ENCODE measurements at places on chromosomes 13 and 19.

DNA sequence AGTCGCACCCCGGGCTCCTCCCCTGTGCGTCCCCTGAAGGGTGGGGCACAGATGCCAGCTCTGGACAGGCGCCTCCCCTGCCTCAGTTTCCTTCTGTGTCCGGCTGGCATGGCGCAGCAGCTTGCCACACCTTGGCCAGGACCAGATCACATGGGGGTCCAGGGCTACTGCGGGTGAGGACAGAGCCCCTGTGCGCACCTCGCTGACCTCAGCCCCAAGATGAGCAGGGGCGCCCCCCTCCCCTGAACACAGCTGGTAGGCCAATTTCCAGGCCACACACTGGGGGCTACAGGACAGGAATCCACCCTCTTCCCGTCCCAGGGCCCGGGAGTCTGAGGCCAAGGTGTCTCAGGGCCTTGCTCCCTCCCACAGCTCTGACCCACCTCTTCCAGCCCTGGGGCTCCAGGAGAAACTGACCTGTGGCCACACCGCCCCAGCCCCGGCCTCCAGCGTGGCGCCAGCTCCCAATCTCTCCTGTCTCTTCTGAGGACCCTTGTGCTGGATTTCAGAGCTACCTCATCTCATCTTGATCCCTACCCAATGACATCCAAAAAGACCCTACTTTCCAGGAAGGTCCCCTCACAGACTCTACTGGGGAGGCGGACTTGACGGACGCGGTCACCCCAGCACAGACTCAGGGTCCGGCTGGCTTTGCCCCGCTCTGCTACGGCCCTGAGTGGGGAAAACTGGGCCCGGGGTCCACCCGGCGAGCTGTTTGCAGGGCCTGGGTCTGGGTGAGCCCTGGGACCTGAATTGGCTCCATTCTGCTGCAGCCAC lies 28.2 kb downstream of the SBNO2 start:
- no peak for DNase-seq

GRCh38 chr13:46614582-46614981 lies 61.6 kb downstream of the LRCH1 start:
- DNase-seq: no peak

GRCh38 chr13:84684048-84684662 lies 801.9 kb upstream of the SLITRK1 start:
- no peak for DNase-seq

DNA sequence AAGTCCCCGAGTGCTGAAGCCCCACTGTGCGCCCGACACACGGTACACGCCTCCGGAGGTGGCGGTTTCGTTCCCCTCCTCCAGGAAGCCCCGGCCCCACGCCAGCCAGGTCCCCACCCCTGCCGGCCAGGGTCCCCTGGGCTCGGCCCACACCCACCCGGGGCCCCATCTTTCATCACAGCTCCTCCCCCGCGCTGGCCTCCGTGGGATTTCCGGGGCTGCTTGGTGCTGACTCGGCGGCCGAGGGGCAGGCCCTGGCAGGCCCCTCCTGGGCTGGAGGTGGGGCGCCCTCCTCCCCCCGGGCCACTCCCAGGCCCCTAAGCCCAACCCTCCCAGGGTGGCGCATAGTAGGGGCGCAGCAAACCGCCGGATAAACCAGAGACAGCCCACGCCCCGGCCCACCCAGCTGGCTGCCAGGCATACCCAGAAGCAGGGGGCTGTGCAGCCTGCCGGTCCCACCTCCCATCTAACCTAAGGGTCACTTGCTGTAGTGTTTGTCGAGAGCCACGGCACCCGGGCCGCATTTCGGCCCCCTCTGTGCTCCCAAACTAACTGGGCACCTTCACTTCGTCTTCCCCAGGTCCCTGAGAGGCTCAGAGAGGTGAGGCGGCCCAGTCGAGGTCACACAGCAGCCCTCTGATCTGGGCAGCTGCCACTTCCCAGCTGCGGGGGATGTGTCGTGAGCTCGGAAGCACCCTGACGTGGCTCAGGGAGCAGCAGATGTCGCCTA lies 6.6 kb downstream of the ZBTB7A start:
- no peak for DNase-seq

GRCh38 chr19:2207008-2207407 lies 29.1 kb downstream of the PLEKHJ1 start:
- no peak for DNase-seq

GRCh38 chr13:47241446-47241845 lies 344.6 kb upstream of the HTR2A start:
- DNase-seq: no peak

DNA sequence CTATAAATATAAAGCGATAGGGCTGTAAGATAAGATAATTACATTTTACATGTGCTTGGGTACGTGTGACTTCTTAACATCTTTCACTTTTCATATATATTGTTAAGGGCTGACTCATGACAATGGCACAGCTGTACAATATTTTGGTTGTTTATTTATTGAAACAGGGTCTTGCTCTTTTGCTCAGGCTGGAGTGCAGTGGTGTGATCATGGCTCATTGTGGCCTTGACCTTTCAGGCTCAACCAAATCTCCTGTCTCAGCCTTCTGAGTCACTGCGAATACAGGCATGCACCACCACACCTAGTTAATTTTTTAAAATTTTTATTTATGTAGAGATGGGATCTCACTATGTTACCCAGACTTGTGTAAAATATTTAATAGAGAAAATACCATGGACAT lies 2532.4 kb upstream of the PCDH20 start:
- DNase-seq: no peak

GRCh38 chr19:44757735-44758505 lies 9.4 kb downstream of the BCL3 start:
- no peak for DNase-seq

GRCh38 chr19:11499890-11500420 lies 5.7 kb downstream of the ZNF653 start:
- DNase-seq: no peak

DNA sequence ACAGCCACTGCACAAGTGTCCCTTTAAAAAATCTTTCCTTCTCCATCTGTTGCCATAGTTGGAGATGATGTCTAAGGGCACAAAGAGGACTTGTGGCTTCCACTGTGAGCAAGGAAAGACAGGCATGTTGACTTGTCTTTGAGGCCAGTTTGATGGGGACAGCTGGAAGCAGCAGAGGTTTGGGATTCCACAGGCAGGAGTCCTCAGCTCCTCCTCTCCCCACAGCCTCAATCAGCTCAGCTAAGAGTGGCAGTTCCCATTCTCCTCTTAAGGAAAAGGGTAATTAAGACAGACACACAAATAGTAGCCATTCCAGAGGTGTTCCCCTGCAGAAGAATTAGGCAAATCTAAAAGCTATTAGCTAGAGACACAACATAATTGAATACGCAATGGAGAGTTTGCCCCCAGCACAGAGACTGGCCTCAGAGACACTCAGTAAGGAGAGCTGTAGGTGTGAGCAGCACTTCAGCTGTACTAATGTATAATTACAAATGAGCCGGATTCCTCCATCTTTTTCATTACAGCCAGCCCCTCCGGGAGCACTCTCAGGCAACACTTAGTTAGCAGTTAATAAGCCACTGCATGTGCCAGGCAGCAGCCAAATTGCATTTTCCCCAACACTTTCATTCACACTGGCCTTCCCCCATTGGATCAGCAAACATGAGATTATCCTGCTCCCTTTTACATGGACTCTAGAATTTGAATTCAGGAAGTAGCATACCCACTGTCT lies 434.0 kb downstream of the FOXO1 start:
- no peak for DNase-seq

- no peak for DNase-seq
Measured at GRCh38 chr19:1171755-1172352, 2.2 kb downstream of the SBNO2 start.

- DNase-seq: no peak
Measured at GRCh38 chr19:3257071-3257470, 32.6 kb downstream of the CELF5 start.

DNA sequence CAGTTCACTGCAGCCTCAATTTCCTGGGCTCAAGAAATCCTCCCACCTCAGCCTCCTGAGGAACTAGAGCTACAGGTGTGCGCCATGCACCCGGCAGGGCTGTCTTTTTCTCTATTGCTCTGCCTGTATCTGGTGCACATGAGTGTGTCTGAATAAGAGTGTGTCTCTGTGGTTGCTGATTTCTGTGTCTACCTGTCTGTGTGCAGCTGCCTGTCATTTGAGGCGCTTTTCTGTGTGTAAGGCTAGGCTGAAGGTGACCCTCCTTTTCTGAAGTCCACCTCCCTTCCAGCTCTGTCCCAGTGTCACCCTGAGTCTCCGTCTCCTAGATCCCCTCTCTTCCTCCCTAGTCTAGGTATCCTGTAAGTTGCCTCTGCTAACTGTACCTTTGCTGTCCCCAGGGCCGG lies 1.5 kb upstream of the PRR12 start:
- peak; percentile 21 for DNase-seq

DNA sequence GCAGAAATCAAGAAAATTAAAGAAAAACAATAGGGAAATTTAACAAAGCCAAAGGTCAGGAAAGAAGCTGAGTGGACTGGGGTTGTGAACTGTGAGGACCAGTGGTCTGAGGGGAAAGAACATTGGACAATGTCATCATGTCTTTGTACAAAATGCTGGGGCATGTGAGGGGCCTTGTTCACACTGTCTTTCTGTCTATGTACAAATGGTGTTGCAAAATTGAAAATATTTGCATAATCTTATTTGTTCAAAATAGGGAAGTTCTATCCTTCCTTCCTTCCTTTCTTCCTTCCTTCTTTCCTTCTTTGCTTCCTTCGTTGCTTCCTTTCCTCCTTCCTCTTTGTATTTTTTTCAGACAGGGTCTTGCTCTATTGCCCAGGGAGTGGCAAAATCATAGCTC lies 79.2 kb upstream of the SCEL start:
- no peak for DNase-seq

Data from naive thymus-derived CD8-positive, alpha-beta T cell (primary cell).